ENCODE measurements at places on chromosomes 5 and 9.
A peak's percentile ranks its signal among the peaks of the same experiment; 100 is the strongest.

DNA sequence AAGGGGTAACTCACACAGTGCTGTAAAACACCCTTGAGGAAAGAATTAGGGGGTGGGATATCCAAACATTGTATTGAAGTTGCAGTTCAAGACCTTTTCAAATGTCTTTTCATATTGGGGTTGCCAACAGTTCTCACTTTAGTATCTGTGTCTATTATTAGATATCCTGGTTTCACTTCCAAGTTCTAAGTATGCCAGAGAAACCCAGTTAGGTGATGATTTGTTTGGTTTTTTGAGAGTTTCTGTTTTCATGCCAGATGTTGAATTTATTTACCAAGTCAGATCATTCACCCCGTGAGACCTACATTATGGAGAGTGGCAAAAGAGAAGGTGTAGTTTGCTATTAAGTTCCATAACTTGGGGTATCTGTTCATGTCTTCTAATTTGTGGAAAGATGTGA is 64.5 kb downstream of the C9orf152 start:
- no peak for DNase-seq

- peak; percentile 76 for DNase-seq
Observed at GRCh38 chr5:113204525-113205161, 228.0 kb downstream of the DCP2 start.

- DNase-seq, result no peak
Observed at GRCh38 chr5:1699394-1699793, 100.2 kb downstream of the MRPL36 start.

- DNase-seq, result no peak
Observed at GRCh38 chr9:124889006-124889405, 27.1 kb downstream of the ARPC5L start.

DNA sequence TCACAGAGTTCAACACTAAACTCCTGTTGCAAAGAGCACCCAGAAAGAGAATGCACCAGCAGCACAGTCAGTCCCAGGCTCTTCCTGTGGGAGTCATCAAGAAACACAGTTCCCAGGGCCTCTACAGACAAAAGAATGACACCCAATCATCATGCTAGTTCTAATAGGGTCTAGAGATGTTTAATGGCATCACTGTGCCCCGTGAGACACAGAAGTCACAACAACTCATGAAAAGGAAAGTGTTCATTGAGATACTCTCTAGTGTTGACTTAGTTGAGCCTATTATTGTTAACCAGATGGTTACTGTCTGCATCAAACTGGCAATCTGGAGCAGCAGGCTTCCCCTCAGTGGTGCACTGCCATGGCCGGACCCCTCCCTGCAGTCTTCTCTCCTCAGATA is 1.6 kb downstream of the KLHL3 start:
- no peak for DNase-seq

DNA sequence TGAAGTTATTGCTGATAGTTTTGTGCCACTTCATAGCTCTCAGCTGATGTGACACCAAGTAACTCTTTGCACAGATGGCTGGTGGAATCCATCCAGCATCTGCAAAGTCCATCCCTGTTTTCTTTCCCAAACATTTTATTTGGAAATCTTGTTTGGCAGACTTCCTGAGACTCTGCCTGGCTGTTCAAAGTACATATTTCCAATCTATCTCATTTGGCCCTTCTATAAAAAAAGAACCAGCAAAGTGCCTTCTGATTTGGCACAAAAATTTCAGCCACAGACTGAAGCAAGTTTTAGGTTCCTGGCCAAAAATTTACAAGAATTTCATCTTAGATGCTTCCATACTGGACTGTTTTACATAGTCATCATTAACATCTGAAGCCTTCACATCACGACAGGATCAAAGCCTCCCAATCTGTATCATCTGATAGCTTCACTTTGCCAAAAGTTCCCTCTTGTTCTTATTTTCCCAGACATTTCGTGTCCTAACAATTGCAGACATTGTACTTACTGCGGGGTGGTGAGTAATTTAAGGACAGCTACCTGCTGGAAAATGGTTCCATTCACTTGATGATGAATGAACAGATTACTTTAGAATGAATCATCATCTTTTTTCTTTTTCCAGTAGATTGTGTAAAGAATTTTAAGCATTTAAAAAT is 377.3 kb downstream of the KIAA0825 start:
- DNase-seq, result no peak
